H1 (cell line): ENCODE measurements at places on chromosomes 3 and 15.

GRCh38 chr3:186879781-186880180 lies 37.3 kb downstream of the ADIPOQ start:
- no peak for DNase-seq

DNA sequence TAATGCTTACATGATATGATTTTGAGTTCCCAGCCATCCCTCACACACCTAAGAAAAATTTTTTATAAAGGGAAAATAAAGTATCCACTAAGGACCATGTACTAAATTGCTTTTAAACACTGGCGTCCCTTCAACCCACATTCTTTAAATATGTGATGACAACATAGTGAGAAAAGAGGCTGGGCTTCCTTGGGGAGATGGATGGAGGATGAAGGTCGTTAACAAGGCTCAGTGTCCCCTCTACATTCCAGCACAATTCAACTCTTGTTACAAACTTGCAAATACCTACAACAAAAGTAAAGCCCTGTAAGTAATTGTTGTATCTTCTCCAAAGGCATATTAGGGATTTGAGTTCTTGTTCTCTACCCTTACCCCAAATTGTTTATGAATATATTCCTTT lies 87.2 kb upstream of the SLC4A7 start:
- no peak for DNase-seq

DNA sequence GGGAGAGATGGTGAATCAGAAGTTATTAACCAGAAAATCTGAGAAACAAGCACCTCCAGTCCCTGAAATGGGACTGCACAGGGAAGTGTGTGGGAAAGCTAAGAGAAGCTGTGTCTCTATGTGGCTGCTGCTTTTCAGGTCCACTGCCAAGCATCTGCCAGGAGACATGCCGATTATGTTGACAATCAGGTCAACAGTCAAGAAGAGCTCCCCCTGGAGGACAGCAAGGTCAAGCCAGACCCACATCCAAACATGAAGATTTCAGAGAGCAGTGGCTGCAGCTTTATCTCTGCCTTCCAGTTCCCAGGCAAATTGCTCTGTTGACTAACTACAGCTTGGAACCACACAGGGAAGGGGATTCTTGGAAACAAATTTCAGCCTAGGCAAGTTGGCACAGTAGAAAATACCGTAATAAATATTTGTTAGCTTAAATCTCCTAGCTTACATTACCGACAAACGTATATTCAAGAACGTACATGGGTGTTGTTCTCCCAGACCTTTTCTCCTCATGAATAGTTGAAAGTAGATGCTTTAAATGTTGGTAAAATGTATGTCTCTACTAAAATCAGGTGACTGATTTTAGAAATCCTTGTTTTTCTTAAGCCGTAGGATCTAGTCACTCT lies 394.5 kb upstream of the RARB start:
- peak; percentile 69 for DNase-seq

DNA sequence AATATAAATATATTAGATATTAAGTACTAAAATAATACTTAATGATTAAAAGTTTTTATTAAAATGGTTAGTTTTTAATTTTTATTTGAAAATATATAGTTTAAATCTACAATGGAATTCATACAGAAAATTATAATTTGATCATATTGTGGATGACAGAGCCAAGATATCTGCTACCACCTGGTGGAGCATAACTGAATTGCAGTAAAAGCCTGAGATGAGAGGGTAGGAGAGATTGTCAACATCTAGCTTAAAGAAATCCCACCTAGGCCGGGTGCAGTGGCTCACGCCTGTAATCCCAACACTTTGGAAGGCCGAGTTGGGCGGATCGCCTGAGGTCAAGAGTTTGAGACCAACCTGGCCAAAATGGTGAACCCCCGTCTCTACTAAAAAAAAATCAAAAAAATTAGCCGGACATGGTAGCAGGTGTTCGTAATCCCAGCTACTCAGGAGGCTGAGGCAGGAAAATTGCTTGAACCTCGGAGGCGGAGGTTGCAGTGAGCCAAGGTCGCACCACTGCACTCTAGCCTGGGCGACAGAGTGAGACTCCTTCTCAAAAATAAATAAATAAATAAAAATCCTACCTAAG lies 25.1 kb upstream of the CSTA start:
- peak; percentile 5 for DNase-seq

- DNase-seq = no peak
Observed at GRCh38 chr3:102068327-102068726, 219.0 kb downstream of the NFKBIZ start.

DNA sequence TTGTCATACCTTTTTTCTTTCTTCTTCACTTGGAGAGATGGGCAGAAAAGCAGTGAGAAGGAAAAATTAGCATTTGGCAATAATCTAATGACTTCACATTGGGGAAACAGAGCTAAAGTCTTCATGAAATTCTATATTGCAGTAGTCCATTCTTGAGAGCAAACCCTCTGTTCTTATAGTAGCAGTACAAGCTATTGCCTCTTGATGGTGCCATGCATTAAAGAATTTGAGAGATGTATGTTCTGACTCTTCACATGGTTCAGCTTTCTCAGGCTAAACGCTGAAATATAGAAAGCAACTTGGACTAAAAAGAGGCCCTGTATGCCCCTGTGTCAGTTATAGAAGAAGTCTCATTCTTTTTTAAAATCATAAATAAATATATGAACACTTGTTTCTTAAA lies 36.0 kb downstream of the PHLDB2 start:
- DNase-seq = no peak

- no peak for DNase-seq
Observed at GRCh38 chr3:1987980-1988379, 110.7 kb upstream of the CNTN4 start.

- DNase-seq = no peak
Observed at GRCh38 chr3:138776961-138777360, 57.8 kb downstream of the PIK3CB start.

DNA sequence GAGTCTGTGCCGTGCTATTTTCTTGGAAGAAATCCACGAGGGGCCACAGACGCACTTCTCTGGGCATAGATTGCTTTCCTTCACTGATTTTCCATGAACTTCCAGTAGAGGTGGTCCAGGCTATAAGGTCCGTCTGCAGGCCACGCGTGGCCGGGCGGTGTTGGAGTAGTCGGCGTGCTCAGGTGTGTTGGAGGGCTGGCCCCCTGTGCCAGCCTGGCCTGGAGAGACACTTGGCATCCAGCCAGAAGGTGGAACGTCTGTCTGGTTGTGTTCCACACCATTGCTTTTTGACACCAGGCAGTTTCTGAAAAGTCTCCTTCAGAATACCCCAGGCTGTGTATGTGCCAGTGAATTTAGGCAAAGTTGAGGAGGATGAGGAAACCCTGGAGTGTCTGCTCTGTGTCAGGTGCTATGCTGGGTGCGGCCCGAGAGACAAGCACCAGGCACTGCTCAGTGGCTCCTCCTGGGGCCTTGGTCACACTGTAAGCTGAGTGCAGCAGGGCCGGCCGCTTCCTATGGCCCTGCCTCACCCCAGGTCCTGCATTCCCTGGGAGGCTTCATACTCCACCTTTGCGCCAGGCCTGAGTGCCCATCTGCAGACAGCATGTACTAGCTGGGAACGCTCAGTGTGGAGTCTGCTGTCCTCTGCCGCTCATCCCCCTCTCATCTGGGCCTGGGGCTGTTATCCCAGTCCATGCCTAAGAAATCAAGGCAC lies 52.1 kb upstream of the TAMM41 start:
- DNase-seq = no peak

GRCh38 chr15:74228723-74229081 lies 7.4 kb upstream of the CCDC33 start:
- no peak for DNase-seq

DNA sequence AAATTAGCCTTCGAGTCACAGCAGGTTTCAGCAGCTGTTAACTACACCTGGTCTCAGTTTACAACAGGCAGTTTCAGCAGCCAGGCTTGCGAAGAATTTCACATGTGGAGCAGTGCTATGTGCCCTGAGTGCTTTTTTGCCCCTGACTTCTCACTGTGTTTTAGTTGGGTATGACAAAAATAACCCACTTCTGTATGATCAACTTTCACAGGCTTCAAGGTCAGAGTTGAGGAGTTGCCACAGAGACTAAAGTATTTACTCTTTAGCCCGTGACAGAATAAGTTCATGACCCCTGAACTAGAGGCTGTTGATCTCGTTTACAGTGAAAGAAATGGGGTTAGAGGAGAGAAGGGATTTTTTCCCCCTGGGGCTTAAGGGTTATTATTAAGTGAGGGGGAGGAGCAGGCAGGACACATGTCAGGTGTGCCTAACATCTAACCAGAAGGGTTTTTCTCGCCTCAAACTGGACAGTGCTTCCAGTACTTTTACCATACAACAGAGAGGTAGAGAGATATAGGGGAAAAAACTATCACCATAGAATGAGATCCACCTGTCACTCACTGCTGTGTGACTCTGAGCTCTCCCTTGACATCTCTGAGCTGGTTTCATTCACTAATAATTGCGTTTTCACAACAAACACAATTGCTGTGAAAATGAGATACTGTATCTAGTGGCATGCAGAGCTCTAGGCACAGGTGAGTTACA lies 14.0 kb upstream of the TOPBP1 start:
- DNase-seq = no peak

- DNase-seq = no peak
Observed at GRCh38 chr3:182124716-182125115, 413.0 kb downstream of the SOX2 start.

DNA sequence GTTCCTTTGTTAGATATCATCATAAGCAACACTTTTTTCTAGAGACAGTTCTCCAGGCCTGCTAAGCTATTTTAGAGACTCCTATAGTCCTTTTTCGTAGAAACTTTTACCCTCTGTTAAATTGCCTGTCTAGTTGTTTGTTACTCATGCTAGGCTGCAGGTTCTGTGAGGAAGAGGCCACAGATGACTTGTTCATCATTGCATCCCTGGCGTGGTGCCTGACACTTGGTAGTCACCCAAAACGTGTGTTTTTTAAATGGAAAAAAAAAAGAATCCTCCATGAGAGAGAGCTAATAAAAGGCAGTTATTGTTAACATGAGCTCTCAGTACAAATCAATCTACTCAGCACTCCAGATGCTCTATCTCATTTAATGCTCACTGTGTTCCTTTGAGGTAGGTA lies 35.1 kb downstream of the CCDC54 start:
- no peak for DNase-seq

- no peak for DNase-seq
Observed at GRCh38 chr15:52789008-52789600, 1.0 kb downstream of the ONECUT1 start.

DNA sequence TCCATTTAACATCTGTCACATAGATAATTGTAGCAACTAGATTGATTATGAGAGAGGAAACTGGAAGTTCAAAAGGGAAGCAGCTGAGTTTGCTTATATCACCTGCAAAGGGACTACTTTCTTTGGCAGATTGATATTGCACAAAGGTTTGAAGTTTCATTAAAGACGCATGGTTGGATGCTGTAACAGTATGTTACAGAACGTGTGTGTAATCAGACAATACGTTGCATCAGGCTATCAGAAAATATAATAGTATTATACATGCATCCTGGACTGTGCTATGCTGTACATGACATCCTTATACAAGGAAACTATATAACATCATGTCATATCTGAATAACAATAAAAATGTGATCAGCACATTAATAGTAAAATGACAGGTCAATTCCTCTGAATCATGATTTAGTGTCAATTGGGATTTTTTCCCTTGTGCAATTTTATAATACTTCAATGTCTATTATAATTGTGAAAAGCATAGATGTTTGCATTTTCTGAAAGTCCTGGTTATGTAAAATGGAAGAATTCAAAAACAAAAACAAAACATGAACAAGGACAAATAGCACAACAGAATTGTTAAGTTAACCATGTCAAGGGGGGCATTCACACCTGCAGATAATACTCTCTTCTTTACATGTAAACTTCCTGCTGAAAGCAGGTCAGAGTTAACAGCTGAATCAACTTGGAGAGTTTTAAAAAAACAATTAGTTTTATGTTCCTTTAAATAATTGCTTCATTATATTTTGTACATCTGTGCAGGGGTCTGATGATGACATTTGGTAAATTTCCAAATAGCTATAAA lies 283.2 kb upstream of the KCNH8 start:
- DNase-seq = no peak

GRCh38 chr15:27182561-27183110 lies 211.7 kb downstream of the GABRG3 start:
- DNase-seq = no peak

DNA sequence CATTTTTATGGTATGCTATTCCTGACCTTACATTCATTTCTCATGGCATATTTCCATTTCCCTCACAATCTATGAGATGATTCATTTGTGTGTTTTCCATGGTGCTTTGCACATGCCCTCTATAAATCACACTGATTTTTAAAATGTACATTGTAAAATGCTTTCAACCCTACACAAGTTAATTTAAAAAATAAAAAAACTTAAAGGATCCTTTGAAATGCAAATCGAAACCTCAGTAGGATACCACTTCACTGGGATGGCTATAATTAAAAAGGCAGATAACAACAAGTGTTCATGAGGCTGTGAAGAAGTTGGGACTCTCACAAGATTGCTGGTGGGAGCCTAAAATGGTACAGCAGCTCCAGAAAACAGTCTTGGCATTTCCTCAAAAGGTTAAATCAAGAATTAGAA lies 83.5 kb downstream of the FMN1 start:
- DNase-seq = no peak

DNA sequence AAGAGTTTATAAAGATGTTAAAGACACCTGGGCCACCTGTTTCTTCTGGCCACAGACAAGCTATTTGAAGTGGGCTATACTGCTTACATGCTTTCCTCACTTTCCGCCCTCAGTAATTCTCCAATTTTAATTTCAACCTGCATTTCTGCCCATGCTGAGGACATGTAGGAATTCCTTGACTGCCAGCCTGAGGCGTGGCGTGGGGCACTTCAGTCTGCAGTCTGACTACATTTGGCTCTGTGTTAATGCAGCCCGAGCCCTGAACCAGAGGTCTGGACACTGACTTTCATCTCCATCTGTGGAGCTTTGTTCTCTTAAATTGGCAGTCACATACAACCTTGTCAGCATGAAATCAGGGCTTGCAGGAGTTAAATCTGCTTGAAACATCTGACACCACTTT lies 8.5 kb downstream of the UQCC5 start:
- DNase-seq = no peak

- DNase-seq = no peak
Observed at GRCh38 chr15:50123861-50124557, 5.0 kb upstream of the ATP8B4 start.

DNA sequence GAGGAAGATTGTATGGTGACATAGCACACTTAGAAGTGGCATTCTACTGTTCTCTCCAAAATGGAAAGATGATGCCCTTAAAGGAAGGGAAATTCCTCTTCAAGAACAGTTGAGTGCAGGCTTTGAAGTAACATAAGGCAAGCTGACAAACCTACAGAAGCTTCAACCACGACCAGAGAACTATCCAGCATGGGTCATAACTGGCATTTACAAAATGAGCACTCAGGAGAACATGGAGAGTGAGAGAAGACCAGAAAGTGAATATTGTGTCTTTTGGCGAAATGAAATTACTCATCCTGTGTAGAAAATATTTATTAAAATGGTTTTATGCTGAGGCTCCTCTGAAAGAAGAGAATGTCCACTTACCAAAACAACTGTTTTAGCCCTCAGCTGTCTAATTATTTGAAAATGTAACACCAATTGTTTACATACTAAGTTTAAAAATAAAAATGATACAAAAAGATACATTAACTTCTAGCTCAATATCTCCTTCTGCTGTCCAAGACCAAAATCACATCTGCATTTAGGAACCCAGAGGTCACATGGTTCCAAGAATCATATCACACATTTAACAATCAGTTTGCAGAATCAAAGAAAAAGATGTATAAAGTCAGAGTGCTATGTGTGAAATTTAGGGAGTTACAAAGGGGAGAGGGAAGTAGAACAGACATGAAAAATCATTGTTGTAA lies 216.9 kb downstream of the ATP8B4 start:
- no peak for DNase-seq
